ENCODE measurements at places on chromosomes 7 and 10.
A peak's percentile ranks its signal among the peaks of the same experiment; 100 is the strongest.

- no peak for DNase-seq
Measured at GRCh38 chr10:5508786-5509185, 9.4 kb upstream of the CALML5 start.

- peak; percentile 71 for DNase-seq
Measured at GRCh38 chr10:17025444-17026295, 103.9 kb downstream of the CUBN start.

- DNase-seq = peak; percentile 38
Measured at GRCh38 chr10:127907411-127908105, 655 bp downstream of the PTPRE start.

- no peak for DNase-seq
Measured at GRCh38 chr10:43682956-43683355, 34.3 kb upstream of the ZNF32 start.
